Astrocyte of the spinal cord (primary cell): ENCODE measurements at places on chromosomes 16 and 17.
A peak's percentile ranks its signal among the peaks of the same experiment; 100 is the strongest.

GRCh38 chr16:21244518-21245215 lies 11.2 kb downstream of the ANKS4B start:
- no peak for DNase-seq

- DNase-seq, result no peak
These were observed 1.6 kb downstream of the STAC2 start for GRCh38 chr17:39223907-39224777.

GRCh38 chr17:77096570-77097214 lies 44.1 kb upstream of the SEC14L1 start:
- peak; percentile 60 for DNase-seq

- DNase-seq, result no peak
These were observed 9.0 kb upstream of the MTSS2 start for GRCh38 chr16:70694868-70695218.

DNA sequence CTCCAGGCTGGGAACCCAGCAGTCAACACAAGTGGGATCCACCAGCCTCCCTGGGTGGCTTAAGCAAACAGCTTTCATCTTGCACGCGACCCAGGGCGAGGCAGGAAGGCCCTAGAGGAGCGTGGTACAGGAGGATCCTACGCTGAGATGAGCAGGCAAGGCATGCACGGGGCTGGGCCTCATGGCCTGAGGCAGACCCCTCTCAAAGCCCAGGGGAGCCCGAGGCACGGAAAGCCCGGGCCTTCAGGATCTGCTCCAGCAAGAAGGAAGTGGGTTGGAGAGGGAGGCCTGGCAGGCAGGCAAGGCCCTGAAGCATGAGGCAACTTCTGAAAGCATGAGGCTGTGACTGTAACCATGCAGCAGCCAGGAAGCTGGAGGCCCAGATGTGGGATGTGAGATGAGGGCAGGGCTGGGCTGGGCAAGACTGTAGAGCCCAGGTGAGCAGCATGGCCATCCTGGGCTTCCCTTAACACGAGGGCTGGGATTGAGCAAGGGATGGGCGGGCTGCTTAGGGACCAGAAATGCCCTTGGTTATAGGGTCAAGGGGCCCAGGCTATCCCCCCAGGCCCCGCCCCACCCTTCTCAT lies 338.7 kb downstream of the C16orf95 start:
- DNase-seq, result no peak

GRCh38 chr16:81427219-81427618 lies 17.4 kb upstream of the CMIP start:
- DNase-seq, result no peak

- DNase-seq, result no peak
These were observed 41.7 kb downstream of the PGS1 start for GRCh38 chr17:78419970-78420815.

- no peak for DNase-seq
These were observed 17.0 kb downstream of the ABCC1 start for GRCh38 chr16:15966420-15966819.

- DNase-seq, result no peak
These were observed 1.9 kb upstream of the UBE2G1 start for GRCh38 chr17:4368341-4368740.
